ENCODE measurements at places on chromosomes 6 and 20.
A peak's percentile ranks its signal among the peaks of the same experiment; 100 is the strongest.

DNA sequence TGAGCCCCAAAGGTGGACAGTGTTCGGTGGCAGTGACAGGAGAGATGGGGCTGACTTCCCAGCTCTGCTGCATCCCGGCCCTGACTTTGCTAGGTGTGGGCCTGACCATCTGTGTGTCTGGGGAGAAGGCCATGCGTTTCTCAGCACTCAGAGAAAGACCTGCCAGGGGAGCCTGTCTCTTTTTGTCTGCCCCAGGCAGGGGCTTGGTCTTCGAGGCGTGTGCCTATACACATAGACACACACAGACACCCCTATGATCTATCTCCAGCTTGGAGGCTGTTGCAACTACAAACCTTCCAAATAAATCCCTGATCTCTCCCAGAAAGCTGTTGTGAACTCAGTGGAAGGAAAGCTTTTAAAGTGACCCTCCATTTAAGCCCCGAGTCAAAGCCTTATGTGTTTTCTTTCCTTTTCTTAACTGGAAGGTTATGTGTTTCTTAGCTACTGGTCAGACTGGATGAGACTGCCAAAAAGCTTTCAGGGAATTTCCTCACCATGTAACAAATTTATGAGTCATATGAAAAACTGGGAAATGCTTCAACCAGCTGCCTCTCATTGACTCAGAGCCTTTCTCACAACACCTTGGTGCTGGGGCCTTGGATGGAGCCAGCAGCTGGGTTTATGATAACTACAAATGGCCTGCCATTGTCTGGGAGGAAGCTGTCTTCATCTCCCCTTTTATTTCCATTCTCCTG is 102.6 kb downstream of the CDC5L start:
- peak; percentile 19 for DNase-seq

DNA sequence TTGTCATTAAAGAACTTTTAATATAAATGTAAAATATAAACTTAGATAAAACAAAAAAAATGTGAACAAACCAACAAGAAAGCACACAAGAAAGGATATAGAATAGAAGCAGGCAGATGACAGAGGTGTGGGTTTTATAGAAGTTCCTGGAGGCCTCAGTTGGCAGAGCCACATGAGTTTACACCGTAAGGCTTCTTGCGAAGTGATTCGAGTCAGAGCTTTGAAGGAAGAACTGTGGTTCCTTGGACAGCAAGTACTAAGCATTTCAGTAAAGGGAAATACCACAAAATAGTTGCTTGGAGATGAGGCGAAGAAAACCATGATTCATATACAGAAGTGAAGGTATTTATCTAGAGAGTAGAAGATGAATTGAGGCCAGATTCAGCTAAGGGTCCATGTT is 207.9 kb upstream of the EYA4 start:
- DNase-seq = no peak

GRCh38 chr6:139124887-139125672 is 9.8 kb upstream of the HECA start:
- no peak for DNase-seq

DNA sequence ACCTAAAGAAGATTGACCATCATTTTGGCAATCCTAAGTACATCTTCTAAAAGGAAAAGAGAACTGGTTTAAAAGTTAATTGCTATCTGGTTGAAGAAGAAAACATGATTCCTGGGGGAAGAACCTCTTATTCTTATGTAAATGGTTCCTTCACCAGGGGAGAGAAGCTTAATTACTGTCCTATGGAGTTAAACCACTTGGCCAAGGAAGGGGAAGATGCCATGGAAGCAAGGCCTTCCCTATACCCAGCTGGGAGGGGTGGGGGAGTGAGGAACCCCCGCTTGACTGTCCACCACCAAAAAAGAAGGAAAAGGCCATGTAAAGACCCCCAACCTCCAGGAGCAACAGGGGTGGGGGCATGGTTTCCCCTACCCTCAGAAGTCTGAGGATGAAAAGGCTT is 962.1 kb downstream of the GRIK2 start:
- no peak for DNase-seq

GRCh38 chr6:141467041-141467440 is 665.7 kb upstream of the GJE1 start:
- DNase-seq = no peak

DNA sequence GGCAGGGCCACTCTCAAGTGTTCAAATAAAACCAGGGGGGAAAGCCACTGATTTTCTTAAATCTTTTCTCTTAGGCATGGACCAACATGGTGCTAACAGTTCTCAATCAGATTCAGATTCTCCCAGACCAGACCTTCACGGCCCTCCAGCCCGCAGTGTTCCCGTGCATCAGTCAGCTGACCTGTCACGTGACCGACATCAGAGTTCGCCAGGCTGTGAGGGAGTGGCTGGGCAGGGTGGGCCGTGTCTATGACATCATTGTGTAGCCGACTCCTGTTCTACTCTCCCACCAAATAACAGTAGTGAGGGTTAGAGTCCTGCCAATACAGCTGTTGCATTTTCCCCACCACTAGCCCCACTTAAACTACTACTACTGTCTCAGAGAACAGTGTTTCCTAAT is 41.5 kb upstream of the SMIM28 start:
- no peak for DNase-seq

GRCh38 chr20:4729265-4729664 is 7.6 kb downstream of the PRND start:
- DNase-seq = no peak

- DNase-seq = no peak
Observed at GRCh38 chr6:113969888-113970804, 802 bp downstream of the HDAC2 start.

GRCh38 chr6:112296694-112297093 is 42.3 kb upstream of the LAMA4 start:
- no peak for DNase-seq

DNA sequence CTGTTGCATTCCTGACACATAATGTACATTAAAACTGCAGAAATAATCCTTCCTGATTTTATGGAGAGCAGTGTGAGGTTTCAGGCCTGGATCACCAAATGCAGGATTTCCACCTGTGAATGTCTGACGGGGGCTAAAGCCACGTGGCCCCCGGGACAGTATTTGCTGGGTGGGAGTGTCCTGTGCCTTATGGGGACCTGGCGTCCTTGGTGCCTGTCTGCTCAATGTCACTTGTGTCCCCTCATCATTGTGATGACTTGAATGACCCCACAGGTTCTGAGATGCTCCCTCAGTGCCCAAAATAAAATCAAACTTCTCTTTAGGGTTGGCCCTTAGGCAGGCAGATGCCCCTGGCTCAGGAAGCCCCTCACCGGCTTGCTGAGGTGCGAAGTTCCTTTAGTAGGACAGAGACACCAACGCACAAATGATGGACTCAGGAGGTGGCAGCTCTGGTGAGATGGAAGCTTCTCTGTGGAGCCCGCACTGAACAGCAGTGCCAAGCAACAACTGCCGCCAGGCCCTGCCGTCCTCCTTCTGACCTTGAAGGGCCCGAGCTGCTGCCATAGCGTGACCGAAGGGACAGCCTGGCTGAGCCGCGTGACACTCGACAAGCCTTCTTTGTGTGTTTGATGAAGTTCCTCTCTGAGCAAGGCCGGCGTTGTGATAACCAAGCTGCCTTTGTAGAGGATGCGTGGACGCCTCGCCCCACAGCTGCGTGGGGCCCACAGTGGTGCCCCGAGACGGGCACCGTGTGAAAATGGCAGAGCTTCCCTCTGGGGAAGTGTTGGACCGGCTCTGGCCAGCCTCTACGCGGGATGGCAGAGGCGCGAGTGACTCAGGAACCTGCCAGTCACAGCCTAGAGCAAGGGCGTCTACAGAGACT is 30.9 kb downstream of the FRMD1 start:
- no peak for DNase-seq

Measured in thoracic aorta (tissue), 2 donors.